ENCODE measurements at places on chromosomes 7 and 10.

DNA sequence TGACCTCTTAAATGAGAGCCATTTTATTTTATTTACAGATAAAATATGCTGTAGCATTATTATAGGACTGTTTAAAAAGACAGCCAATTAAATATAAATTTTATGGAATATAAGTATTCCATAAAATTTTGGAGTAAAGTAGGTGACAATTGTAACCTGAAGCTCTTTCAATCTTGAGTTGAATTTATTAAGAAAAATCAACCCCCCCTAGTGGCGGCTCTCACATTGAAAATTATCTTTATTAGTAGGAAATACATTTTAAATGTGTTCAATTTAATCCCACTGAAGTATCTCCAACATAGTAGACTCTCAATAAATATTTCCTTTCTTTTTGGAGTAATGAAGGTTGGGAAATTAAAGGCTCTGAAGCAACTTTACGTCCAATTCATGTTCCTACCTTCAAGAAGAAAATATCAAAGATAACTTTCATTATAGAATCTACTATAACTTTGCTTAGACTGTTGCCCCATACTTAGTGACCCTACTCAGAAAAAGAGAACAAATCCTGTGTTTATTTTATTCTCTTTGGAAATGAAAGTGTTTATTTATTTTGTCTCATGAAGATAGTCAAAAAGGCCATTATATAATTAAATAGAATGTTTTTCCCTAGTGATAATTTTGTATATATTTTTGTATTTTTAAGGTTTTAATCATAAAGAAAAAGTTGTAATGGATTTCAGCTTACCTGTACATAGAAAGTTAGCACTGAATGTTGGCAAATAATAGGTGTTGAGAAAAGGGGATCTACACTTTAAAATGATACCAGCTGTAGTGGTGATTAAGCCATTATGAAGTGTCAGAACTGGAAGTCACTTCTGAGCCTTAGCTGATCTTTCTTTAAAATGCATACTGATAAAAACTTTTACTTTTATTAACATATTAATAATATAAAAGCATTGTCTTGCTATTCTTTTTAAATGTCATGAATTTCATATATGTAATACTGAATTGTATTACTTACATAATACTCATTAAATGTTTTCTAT is 3.3 kb downstream of the AHR start:
- peak; percentile 78 for DNase-seq

DNA sequence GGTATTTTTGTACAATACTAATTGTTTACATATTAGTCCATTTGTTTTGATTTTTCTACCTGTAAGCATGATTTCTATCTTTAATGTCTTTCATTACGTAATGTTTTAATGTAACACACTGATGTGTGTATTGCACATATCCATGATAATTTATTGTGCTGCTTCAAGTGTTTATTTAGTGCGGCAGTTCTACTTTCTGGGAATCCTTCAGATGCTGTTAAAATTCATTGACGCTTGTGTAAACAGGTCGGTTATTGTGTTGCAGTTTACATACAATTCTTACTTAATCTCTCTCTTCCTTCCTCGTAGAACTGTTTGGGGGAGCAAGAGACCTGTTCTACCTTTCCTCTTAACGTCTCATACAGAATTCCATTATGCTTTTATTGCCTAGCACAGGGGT is 6.9 kb downstream of the TMEM60 start:
- no peak for DNase-seq

DNA sequence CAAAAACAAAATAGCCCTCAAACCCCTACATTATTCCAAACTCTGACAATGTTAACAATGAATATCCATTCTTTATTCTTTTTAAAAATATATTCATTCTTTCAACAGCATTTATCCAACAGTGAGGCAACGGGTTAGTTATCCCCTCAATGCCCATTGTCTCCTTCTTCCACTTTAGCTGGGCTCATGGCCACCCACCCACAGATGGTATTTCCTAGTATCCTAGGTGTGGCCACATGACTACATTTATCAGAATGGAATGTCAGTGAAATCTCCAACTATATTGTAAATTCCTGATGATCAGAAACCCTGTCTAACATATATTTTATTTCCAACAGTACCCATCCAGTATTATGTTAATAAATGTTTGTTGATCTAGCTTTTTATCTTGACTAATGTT is 13.6 kb downstream of the HOXA1 start:
- no peak for DNase-seq

DNA sequence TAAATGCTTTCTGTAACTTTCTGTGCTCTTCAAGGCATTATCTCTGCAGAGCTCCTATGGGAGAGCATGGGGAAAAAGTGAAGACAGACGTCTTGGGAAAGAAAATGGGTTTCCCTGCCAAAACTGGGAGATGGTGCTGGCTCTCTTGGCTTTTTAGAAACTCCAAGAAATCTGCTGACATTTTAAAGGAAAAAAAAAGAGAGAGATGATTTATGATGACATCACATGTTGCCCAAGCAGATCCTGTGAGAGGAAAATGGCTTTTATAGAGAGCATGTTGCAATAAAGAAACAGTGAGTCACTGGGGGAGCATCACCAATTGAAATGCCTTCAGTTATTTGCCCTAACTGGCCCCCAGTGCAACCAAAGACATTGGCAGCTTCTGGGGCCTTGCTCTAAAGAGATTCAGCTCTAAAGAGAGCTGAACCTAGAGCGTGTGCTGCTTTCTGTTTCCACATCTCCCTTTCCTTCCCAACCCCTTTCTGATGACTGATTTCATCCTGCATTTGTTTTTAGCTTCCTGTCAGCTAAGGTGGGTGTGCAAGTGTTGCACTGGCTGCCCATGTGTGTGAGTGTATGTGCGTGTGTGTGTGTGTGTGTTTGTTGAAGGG is 37.7 kb downstream of the LRMDA start:
- no peak for DNase-seq

- DNase-seq: peak; percentile 50
Observed at GRCh38 chr10:131021246-131021895, 290.1 kb downstream of the TCERG1L start.

GRCh38 chr7:29372351-29373090 is 177.9 kb downstream of the CHN2 start:
- no peak for DNase-seq

- no peak for DNase-seq
Observed at GRCh38 chr7:3806516-3806915, 505.5 kb downstream of the SDK1 start.

GRCh38 chr10:35564341-35564968 is 40.7 kb upstream of the GJD4 start:
- DNase-seq: no peak

- DNase-seq: no peak
Observed at GRCh38 chr10:6232846-6233724, 30.4 kb downstream of the PFKFB3 start.
